ENCODE measurements at places on chromosomes 5 and 9.

DNA sequence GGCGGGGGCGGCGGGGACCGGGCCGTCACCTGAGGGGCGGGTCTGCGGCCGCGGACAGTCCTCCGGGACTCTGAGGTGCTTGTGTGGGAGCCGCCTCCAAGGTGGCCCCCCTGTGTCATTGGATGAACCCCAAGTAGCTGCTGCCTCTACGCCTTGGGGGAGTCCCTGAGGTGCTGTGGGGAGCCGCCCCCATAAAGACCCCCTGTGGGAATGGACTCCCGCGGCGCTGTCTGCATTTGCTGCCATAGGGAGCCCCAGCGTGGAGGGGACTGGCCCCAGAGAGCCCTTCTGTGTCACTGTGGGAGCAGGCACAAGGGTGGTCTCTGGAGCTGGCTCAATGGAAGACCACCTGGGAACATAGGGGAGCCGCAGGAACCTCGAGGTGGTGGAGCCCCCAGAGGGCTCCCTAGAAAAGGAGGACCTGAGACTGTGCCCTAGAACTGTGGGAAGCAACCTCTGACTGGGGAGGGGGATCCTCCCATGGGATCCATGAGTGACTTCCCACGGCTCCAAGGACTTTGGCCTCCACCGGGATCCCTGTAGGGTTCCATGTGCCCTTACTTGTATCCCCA, 412 bp downstream of the PHF24 start:
- no peak for DNase-seq

GRCh38 chr5:43676083-43676840, 73.3 kb downstream of the NNT start:
- DNase-seq = no peak

GRCh38 chr9:76692458-76693129, 71.6 kb upstream of the PCA3 start:
- DNase-seq = no peak

GRCh38 chr5:131791866-131792265, 5.0 kb downstream of the FNIP1 start:
- DNase-seq = no peak

GRCh38 chr5:158727136-158727535, 372.6 kb downstream of the EBF1 start:
- no peak for DNase-seq

GRCh38 chr9:116160676-116161571, 7.3 kb downstream of the PAPPA start:
- DNase-seq = no peak

DNA sequence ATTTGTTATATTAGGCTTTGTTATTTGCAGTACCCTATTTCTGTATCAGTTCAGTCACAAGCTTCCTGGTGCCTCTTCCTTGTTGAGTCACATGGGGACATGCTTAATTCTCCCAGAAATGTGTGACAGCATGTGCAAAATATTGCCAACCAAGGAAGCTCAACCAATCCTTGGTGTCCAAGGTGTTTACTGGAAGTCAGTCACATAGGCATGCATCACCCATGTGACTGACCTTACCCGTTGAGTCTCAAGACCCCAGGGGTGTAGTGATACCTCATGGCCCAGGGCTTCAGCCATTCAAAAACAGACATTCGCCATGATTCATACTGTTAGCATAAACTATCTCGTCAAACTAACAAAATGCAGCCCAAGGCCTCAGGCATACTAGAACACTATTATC, 9.3 kb upstream of the ANKDD1B start:
- no peak for DNase-seq

DNA sequence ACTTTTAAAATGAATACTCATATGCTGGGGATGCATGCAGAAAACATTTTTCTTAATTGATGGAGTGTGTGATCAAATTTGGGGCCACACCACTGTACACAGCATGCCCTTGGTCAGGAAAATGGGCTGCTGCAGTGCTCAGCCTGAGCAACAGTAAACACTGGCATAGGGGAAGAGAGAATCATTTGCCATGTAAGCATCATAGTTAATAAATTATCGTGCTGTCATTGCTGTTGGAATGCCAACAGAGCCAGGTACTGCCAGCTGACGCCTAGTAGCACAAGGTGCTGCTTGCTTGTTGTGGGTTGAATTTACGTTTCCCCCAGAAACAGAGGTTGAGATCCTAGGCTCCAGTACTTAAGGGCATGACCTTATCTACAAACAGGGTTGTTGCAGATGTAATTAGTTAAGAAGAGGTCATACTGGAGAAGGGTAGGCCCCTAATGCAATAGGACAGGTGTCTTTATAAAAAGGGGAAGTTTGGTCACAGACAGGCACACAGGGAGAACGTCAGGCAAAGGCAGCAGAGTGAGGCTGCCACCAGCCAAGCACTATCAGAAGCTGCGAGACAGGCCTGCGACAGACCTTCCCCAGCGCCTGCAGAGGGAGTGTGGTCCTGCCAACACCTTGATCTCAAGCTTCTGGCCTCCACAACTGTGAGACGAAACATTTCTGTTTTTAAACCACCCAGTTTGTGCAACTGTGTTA, 25.3 kb downstream of the DAP start:
- no peak for DNase-seq

DNA sequence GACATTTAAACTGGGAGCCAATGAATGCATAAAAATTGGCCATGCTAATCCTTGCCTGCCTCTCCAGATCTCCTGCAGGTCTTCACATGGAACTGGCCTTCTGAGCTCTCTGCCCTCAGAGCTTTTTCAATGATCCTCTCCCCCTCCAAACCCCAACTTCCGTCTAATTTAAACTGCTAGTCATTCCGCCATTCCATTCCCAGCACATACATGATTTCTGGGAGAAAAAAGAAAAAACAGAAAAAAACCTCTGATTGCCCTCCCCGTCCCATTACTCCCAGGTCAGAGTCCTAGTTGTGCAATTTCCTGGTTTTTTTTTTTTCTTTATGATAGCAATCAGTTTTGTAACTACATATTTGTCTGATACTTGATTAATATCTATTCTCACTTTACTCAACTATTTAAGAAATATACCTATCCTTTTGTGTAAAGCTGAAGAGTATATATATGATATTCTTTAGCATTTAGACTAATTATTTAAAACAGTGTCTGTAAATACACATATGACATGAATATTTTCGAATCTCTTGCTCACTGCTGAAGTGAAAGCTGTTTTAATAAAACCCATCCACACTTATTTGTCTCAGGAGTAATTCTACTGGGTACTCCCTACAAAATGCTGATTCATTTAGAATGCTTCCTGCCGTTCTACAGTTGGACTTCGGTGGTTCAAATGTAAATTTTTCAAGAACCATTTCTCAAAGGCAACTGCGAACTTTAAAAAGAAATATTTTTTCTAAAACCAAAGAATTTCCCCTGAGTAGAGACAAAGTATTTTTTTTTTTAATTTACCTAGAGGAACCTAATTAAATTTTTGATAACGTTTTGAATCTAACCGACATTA, 1.6 kb downstream of the HINT1 start:
- no peak for DNase-seq

DNA sequence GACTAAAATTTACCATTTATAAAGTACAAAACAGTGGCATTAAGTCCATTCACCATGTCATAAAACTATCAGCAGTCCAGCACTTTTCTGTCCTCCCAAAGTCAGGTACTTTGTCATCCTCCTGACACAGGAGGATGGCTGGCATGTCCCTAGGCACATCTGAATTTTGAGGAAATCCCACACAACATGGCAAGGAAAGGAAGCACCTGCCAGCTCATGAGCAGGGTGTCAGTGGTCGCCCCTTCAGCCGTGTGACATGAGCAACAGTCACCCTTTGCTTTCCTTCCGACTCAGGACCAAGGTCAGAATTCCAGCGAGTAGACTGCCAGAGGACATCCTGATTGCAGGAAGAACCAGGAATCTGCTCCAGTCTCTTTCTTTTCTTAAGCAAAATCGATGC, 77.1 kb downstream of the PPARGC1B start:
- DNase-seq = no peak

- no peak for DNase-seq
Observed at GRCh38 chr5:108711898-108712297, 35.8 kb upstream of the FER start.

- DNase-seq = no peak
Observed at GRCh38 chr5:89127191-89127590, 244.2 kb upstream of the MEF2C start.

DNA sequence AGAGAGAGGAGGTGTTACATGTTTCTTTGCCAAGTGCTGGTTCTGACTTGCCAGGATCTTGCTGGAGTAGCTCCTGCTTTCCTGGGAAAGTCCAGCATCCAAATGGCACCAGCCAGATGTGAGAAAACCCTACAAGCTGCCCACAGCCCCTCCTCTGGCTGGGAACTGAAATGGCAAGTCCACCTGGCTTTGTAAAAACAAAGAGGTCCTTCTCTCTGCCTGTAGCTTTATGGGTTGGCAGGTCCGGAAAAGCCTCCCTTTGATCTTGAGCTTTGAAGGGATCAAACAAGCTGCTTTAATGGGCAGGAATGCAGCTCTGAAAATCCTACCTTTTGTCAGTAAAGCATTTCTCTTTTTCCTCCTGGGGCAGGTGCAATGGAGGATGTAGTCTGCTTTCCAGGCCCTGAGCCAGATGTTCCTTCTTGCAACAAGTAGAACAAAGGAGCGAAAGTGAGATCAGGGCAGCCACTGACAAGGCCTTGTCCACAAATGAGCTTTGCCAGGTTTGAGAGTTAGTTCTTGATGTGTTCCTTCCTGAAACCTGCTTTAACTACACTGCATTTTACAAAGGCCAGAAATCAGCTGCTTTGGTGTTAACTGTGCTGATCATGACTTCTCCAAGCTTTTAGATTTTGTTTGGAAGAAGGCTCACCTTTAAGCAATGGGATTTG, 456.7 kb downstream of the ZNF608 start:
- DNase-seq = no peak

GRCh38 chr5:66348387-66349125, 204.5 kb downstream of the SREK1 start:
- no peak for DNase-seq

DNA sequence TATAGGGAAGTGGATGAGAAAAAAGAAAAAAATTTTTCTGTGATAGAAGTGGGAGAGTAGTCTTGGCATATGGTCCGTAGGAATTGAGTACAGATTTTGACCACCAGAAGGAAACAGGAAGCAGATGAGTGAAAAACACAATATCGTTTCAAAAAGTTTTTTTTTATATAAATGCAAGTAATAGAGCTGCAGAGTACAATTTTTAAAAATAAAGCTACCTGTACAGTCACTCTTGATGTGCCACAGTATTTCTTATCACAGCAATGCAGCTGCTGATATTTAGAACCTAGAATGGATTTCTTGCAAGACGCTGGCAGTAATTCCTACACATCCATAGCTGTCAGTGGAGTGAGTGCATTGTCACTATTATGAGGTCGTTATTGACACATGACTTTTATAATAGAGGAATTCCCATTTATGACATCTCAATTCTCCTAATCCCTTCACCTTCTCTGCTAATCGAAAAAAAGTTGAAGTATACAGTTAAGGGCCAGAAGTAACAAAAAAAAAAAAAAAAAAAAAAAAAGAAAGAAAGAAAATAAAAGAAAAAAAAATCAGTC, 477.7 kb downstream of the TAF11L14 start:
- no peak for DNase-seq

- no peak for DNase-seq
Observed at GRCh38 chr9:128245421-128246151, 30.2 kb downstream of the GOLGA2 start.

- no peak for DNase-seq
Observed at GRCh38 chr9:122346478-122347347, 24.1 kb upstream of the PTGS1 start.

DNA sequence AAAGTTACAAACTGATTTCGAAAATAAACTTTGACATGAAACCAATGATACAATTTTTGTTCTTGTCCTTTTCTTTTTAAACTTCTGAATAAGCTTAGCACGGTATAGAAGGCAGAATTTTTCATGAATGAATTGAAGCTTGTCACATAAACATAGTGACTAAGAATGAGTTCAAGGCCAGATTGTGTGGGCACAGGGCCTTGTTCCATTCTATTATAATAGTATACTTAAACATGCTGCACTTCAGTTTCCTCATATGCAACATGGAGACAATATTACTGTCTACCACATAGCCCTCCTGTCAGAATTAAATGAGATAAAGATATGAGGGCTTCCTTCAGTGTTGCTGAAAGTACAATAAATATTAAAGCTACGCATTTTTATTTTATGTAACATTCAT, 204.2 kb upstream of the HAPLN1 start:
- DNase-seq = no peak

DNA sequence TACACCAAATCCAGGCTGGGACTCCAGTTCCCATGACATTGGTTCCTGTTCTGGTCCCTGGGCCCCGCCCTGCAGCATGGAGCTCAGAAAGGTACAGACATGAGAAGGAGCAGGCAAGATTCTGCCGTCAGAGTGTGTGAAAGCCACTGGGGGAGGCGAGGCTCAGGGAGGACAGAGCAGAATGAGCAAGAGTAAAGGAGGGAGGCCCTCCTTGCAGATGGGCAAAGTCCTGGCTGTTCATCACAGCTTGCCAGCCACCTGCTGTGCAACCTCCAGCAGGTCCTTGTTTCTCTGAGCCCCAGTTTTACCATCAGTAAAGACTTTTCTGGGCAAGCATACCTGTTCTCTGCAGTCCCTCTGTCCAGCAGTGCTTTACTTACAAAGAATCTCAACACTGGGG, 73.3 kb downstream of the HRH2 start:
- no peak for DNase-seq

Measured in stimulated activated CD8-positive, alpha-beta memory T cell treated with anti-CD3 and anti-CD28 coated beads, Interleukin-2, amount 100 ng/mL, for 1 hour (primary cell).